ENCODE measurements at places on chromosomes 4 and X.

GRCh38 chr4:114361249-114361648, 237.4 kb upstream of the UGT8 start:
- DNase-seq, result no peak

- no peak for DNase-seq
Measured at GRCh38 chrX:29478336-29479069, 736.9 kb upstream of the MAGEB2 start.

DNA sequence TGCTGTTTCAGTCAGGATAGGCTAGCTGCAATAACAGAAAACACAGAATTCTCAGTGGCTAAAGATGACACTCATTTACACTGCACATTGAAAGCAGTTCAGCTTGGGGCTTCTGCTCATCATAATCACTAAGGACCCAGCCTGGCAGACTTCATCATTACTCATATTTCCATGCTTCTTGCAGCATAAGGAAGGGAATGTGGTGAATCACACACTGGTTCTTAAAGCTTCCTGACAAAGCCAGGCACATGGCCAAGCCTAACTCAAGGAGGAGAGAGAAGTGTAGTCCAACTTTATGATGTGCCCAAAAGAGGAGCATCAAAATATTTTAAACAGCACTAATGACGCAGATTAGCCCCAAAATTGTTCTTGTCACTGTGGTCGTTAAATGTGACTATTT, 186.5 kb downstream of the BANK1 start:
- DNase-seq, result no peak

- no peak for DNase-seq
Measured at GRCh38 chr4:137608085-137608484, 75.8 kb upstream of the PCDH18 start.

DNA sequence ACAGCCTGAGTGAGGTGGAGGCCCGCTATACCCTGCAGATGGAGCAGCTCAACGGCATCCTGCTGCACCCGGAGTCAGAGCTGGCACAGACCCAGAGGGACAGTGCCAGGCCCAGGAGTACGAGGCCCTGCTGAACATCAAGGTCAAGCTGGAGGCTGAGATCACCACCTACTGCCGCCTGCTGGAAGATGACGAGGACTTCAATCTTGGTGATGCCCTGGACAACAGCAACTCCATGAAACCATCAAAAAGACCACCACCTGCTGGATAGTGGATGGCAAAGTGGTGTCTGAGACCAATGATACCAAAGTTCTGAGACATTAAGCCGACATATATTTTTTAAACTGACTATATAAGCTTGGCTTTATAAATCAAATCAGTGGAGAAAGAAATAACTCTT, 73.3 kb upstream of the HHIP start:
- DNase-seq, result no peak

- DNase-seq, result no peak
Measured at GRCh38 chr4:98399915-98400314, 138.7 kb downstream of the RAP1GDS1 start.

GRCh38 chrX:119475389-119476101, 7.3 kb downstream of the SLC25A5 start:
- DNase-seq, result no peak

DNA sequence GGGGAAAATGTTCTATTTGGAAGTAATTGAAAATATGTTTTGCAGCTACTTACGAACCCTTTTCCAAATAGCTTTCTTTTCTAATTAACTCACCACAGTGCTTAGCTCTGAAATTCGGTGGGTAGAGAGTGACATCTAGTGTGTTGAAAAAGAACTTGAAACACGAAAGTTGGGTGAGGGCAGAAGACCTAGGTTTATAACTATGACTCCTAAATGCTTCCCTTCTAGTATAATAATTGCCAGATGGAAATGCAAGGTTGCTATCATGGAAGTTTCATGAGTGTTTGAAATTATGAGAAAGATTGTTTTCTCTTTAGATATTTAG, 77.3 kb upstream of the NOCT start:
- DNase-seq, result no peak

All from CD4-positive, alpha-beta T cell treated with Interleukin-15 for 4 hours (primary cell).